NCI-H1436 treated with DMSO at 0.1 percent for 48 hours (cell line): ENCODE measurements at places on chromosomes 1 and 21.

DNA sequence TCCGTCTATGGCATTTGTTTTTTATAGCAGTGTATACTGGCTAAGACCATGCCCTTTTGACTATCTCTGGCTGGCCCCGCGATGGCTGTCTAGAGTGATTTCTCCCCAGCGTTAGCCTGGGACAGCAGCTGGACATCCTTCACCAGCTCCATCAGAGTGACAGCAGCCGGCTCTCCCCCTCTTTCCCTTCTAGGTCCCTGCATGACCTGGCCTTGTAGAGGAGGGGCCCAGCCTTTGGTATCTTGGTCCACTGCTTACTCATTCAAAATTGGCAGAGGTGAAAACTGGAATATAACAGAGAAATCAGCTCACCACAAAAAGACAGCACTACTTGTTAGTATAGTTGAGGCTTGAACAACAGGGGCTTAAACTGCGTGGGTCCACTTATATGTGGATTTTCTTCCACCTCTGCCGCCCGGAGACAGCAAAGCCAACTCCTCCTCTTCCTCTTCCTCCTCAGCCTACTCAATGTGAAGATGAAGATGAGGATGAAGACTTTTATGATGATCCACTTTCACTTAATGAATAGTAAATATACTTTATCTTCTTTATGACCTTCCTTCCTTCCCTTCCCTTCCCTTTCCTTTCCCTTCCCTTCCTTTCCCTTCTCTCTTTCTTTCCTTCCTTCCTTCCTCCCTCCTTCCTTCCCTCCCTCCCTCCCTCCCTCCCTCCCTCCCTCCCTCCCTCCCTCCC lies 29.4 kb upstream of the B3GALNT2 start:
- DNase-seq, result no peak

DNA sequence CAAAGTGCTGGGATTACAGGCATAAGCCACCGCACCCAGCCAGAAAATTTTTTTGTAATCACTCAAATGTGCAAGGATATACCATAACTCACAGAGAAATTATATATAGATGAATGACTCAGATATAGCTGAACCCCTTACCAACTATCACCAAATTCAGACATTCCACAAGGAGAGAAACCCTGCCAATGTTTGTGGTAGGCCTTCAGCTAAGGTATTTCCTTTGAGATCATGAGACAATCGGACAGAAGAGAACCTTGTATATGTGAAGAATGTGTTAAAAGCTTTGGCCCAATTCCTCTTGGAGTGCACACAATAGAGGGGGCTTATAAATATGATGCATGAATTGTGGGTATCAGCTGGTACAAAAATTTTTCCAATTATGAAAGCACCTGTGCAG lies 50.7 kb downstream of the ZNF684 start:
- no peak for DNase-seq

DNA sequence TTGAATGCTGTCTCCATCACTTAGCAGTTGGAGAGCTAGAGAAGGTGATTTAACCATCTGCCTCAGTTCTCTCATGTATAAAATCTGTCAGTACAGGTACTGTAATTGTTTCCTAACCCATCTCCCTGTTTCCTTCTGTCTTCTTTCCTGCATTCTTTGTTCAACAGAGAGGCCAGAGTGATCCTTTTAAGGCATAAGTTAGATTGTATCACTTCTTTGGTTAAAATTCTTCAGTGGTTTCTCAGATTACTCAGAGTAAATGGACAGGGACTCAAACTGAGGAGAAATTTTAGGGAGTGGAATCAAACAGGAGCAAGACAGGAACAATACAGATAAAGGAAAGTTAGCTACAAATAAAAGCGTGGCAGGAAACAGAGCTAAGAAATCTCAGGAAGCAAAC lies 45.2 kb upstream of the SSX2IP start:
- no peak for DNase-seq

- DNase-seq, result no peak
Observed at GRCh38 chr1:109887271-109887670, 23.4 kb upstream of the CSF1 start.

GRCh38 chr1:220487297-220487820 lies 40.6 kb upstream of the MARK1 start:
- DNase-seq, result peak; percentile 91

DNA sequence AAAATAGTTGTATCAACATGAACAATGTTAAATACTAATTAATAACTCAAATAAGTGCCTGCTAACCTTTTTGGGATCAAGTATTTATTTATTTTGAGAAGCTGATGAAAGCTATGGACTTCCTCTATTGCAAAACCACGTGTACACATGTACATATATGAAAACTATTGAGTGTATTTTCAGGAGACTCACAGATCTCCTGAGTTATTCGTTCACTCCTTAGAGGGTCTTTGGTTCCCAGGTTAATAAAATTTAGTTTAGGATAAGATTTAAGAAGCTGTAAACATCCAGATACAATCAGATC lies 130.5 kb downstream of the DISC1 start:
- no peak for DNase-seq

DNA sequence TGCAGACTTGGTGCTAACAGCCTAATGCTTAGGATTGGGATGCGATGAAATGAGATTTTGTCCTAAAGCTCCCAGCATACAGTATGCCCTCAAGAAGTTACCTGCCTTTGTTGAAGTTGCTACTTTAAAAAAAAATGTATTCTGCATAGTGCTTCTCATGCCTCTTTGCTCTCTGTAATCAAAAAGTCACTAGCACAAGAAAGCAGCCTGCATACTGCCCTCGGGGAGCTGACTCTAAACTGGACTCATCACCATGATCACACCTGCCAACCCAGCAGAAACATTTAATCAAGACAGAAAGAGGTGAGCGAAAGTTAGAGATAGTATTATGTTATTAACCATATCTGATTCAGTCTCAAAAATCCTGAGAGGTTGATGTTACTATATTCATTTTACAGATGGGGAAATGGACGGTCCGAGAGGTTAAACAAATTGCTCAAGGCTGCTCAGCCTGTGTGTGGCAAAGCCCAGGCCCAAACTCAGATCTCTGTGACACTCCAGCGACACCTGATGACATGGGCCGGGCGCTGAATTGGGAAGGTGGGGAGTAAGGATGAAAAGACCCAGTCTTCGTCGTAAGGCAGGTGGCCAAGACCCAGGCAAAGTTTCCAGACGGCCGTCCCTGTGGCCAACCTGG lies 1.1 kb downstream of the BATF3 start:
- DNase-seq, result no peak

GRCh38 chr21:35593000-35593502 lies 467.3 kb downstream of the SETD4 start:
- DNase-seq, result no peak
